ENCODE measurements at places on chromosomes 3 and 15. TPM values are rescaled to one million over a fixed set of nuclear protein-coding genes. Genes with fewer than 3 reads are reported as not detected.

DNA sequence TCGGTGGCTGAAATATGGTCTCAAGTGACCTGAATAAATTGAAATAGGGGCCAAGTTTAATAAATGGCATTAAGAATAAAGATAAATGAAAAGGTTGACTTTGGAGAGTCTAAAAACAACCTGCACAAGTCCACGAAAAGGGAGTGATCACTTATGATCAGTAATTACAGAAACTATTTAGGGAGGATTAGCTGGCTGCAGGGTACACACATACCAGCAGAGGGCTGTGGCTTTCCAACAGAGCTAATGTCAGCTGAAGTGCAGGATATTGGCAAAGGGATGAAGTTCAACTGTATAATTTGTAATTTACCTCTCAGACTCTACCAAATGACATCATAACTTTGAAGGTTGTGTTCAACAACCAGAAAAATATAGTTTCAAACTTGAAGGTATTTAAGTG lies 86.8 kb downstream of the SYNPR start:
- no peak for DNase-seq

Gene AMT
- 40.0 TPM for polyA plus RNA-seq

Gene SLC9A9
- 5.3 TPM for polyA plus RNA-seq

DNA sequence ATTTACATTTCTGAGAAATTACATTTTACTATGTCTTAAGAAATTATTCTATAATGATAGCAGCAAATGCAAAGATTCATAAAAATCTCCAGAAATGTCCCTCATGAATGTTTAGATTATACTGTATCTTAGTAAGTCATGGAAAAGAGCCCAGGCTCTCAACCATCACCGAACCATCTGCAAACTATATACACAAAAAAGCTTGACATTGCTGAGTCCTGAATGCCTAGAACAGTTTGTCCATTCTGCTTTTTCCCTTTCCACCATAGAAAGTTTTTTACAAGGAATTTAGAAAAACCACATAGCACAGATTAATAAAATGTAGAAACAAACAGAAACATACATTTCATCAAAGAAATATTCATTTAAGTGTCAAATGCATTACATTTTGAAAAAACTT lies 83.6 kb downstream of the MYO9A start:
- no peak for DNase-seq

GRCh38 chr15:65856821-65857455 lies 12.4 kb upstream of the RAB11A start:
- no peak for DNase-seq

GRCh38 chr3:55718074-55718473 lies 231.0 kb upstream of the WNT5A start:
- DNase-seq: no peak

Gene ATG3
- 52.0 TPM for polyA plus RNA-seq

Gene HPS3
- 34.5 TPM for polyA plus RNA-seq

DNA sequence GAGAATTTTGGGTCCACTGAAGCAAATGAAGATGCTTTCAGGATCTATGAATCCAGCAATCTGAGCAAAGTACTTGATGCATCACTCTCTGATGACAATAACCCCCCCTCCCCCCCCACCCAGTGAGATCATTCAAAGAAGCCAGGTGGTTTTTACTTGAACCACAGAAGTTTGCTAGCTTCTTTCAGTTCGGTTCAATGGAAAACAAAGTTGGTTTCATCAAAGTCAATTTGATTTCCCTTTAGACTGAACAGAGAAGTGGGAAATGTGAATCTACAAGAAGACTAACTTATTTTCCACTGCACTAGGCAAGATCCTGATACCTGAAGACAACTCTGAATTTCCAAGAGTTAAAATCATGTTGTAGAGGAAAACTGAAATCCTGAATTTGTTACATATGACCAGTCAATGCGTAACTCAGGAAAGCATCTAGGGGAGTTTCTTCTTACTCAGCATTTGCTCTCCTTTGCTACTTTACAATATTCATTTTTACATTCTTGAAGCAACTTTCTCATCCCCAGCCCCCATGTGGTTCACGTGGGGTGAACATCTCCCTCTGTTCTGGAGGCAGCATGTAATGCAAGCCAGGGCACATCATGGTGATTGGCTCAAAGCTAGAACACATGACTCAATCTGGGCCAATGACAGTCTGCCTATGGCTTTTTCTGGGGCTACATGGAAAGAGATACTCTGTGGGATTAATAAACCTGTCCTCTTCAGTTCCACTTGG lies 572.6 kb downstream of the FOXP1 start:
- no peak for DNase-seq

Gene NEK4
- 29.2 TPM for polyA plus RNA-seq

Gene CSTA
- 0.85 TPM for polyA plus RNA-seq

Gene TIMP4
- 0.86 TPM for polyA plus RNA-seq

GRCh38 chr3:142898346-142899213 lies 9.7 kb upstream of the PCOLCE2 start:
- no peak for DNase-seq

Gene FBXW12
- polyA plus RNA-seq: 0.34 TPM

Gene TADA3
- polyA plus RNA-seq: 69.4 TPM

DNA sequence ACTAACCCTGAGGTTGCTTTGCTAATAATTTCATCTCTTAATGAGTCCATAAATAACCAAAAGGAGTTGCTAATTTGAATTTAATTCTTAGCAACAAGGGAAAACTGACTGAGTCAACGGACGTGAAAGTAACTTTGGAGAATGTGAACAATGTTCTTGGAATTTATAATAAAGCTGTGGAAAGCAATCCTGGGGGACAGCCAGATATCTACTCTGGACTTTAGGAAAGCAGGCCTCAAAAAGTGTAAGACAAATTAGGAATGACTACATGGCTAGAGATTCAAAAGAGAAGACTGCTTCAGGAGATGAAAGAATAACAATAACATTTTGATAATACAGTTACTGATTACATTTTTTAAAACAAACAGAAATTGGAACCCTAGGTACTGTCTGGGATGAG lies 318.4 kb upstream of the COL8A1 start:
- no peak for DNase-seq

DNA sequence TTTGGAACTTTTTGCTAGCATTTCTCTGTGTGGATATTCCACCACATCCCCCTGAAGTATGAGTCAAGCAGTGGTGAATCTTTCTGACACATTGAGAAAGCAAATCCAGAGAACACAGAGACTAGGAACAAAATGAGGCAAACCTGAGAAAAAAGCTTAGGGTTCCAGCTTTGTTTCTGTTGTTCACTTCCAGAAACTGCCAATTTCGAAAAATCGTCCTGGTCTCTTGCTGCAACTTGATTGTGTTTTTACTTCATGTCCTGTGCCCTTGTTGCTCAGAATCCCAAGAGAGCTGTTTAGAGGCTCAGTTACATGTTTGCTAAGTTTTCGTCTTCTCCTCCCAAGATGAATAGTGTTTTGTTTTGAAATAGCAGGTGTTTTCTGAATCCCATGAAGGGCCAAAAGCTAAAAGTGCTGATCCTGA lies 13.7 kb downstream of the MAP2K1 start:
- no peak for DNase-seq

GRCh38 chr15:94749811-94750617 lies 518.7 kb downstream of the MCTP2 start:
- DNase-seq: peak; percentile 66

- no peak for DNase-seq
These were observed 188.5 kb downstream of the CADPS start for GRCh38 chr3:62686503-62687294.

- no peak for DNase-seq
These were observed 460.8 kb upstream of the CFAP20DC start for GRCh38 chr3:59510576-59510975.

DNA sequence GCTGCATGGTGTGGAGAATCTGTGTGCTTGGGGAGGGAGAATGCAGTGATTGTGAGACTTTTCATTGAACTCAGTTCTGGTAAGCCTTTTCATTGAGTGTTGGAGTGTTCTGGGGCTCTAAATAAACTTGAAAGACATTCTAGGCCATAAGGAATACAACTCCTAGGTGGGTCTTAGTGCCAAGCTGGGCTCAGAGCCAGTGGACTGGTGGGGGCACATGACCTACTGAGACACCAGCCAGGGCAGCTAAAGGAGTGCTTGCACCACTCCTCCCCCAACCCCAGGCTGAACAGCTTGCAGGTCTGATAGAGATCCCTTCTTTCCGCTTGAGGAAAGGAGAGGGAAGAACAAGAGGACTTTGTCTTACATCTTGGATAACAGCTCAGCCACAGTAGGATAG lies 21.7 kb upstream of the KPNA4 start:
- no peak for DNase-seq

- DNase-seq: no peak
These were observed 100.0 kb downstream of the CACNA2D3 start for GRCh38 chr3:54222316-54222715.

DNA sequence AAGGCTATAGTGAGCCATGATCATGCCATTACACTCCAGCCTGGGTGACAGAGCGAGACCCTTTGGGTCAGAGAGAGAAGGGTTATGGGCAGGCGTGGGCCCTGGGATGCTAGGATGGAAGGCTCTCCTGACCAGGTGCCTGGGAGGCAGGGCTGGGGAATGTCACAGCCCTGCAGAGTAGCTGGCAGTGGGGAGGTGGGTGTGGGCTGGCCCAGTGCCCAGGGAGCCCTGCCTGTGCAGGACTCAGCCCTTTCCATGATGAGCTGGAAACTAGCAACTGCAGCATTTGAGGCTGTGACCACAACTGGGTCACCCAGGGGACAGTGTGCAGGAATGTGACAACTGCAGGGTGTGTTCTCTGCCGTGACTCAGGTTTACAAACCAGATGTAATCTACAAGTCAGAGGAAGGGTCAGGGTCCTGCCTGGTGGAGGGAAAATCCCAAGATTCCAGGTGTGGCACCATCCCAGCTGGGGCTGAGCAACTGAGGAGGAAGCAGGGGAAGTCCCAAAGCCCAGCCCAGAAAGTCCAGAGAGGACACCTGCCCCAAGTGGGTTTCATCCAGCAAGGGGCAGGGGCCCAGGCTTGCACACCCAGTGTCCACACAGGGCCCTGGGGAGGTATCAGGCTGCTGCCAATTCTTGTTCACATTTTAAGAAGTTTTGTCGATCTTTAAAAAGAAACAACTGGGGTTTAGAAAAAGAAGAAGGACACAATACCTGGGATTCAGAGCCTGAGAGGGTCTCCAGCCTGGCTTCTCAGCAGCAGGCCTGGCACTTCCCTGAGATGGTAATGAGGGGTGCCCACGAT lies 45.5 kb downstream of the SLC28A1 start:
- no peak for DNase-seq

Gene HRG
- 2.5 TPM for polyA plus RNA-seq

- DNase-seq: no peak
These were observed 797.5 kb downstream of the AGBL1 start for GRCh38 chr15:86877171-86877631.

Gene CDHR4
- not detected for polyA plus RNA-seq

DNA sequence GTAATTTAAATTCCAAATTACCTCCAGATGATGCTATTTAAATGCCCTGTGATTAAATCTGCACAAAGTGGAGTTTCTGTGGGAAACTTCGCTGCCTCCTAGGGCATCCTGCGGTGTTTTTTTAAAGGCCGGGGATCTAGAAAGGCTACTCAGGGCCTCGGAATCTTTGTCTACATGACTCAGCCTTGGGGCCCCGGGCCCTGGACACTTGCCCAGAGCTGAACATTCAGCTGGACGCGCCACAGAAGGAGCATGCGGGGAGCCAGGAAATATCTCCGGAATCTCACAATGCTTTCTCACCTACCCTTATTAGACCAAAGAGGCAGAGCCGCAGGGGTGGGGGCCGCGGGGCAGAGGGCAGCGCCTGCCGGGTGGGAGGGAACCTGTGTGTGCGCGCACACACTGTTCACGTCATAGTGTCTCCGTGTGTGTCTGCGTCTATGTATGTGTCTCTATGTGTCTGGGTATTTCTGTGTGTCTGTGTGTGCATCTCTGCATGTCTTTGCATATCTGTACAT lies 145.5 kb upstream of the TPM1 start:
- peak; percentile 74 for DNase-seq

DNA sequence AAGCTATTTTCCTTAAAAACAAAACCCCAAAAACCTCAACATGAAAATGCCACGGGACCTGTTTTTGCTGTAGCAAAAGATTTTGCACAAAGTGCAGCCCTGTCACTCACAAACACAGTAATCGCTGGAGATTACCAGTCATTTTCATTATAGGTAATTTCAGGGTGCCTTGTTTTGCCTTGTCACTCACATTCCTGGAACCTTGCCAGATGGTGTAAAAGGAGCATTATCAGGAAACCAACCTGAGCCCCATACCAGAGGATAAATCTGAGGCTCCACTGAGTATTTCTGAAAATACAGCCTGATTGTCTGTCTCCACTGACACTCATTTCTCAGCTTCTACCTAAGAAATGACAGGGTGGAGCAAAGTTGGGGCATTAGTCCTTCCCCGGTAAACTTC lies 791.3 kb upstream of the LMCD1 start:
- no peak for DNase-seq

Gene LINGO1
- 22.4 TPM for polyA plus RNA-seq

- DNase-seq: no peak
These were observed 300.4 kb upstream of the ROPN1 start for GRCh38 chr3:124292329-124292728.

Gene BRK1
- 180 TPM for polyA plus RNA-seq

DNA sequence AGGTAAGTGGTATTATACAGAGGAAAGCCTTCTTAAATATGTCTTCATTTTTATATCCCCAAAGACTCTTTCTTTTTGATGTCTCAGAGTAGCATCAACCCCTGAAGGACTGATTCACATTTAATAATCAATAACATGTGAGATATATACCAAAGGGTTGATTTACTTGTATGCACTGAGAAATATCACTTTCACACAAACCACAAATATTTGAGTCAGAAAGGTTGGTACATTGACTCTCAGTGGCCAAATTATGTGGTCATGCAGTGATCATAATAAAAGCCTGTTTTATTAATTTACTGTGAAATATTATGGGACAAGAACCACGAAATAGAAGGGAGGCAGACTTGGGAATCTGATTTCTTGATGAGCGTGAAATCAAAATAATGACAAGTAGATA lies 329.0 kb downstream of the GBE1 start:
- DNase-seq: no peak

GRCh38 chr3:100880072-100880471 lies 113.1 kb downstream of the ABI3BP start:
- DNase-seq: no peak

DNA sequence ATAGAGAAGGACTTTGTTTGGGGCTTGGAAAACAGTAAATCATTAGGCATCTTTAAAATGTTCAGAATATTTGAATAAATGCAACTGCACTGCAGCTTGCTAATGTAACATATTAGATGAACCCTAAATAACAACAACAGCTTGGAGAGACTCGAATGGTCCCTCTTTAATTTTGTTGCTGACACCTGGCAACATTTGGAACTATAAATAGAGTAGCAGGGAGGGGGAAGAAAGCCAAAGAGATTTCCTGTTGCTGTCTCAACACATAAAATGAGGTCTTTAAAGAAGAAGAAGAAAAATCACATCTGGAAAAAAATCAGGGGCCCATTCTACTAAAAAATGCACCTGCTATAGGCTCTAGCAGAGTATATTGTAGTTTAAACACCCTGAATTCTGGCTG lies 49.9 kb upstream of the DPPA4 start:
- peak; percentile 52 for DNase-seq

DNA sequence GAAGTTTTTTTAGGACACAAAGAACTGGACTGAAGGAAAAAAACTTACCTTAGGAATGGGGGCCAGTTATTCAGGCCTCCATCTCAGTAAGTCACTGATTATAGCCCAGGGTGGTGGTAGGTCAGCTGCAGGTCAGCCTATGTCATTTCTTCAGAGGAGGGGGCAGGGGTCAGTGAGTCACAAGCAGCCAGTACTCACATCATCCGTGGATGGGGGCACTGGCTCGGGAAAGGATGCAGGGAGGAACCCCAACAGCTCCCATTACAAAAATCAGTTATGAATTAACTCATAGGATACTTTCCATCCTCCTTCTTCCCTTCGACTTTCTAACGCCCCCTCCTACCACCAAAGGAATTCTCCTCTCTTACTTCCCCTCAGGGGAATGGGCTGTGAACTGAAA lies 578.3 kb downstream of the PDCD6IP start:
- no peak for DNase-seq

Gene MEX3B
- 16.9 TPM for polyA plus RNA-seq
